Right atrium auricular region (tissue), 2 donors: ENCODE measurements at places on chromosomes 4 and X. TPM values are rescaled to one million over a fixed set of nuclear protein-coding genes. Genes with fewer than 3 reads are reported as not detected.

GRCh38 chrX:70485466-70485865, 40.8 kb downstream of the DLG3 start:
- DNase-seq = no peak

GRCh38 chr4:5619913-5620625, 88.3 kb downstream of the EVC2 start:
- no peak for DNase-seq

- no peak for DNase-seq
Observed at GRCh38 chrX:103733017-103733416, 22.3 kb downstream of the TMEM31 start.

- DNase-seq = no peak
Observed at GRCh38 chrX:154436983-154437752, at the start of gene GDI1. GDI1 (plus strand) TSS chrX:154437154; CDS start chrX:154437255, 101 bp downstream.

- DNase-seq = no peak
Observed at GRCh38 chr4:94834501-94834900, 76.7 kb downstream of the BMPR1B start.

DNA sequence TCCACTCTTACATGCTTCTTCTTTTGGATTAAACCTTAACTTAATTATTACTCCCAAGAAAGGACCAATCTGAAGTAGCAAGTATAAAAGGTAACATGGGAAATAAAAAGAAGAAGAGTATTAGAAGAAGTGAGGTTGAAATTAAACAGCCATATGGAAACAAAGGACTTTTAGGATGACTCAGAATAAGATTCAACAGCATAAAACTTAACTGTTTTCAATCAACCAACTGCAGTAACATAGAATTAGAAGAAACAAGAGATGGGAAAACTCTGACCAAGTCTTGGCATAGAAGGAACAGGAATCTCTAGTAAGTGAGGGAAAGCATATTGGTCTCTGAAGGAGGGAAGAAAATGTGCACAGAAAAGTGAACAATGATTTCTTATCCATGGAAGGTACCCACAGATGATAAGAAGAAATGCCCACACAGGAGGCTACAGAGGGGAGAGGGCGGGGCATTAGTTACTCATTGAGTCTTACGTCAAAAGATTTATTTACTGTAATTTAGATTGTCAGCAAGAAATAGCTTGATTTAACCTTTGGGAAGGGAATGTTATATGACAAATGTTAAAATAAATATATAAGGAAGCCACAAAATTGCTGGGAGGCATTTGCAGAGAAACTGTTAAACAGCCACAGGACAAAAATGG, 177.3 kb downstream of the BANK1 start:
- DNase-seq = no peak

DNA sequence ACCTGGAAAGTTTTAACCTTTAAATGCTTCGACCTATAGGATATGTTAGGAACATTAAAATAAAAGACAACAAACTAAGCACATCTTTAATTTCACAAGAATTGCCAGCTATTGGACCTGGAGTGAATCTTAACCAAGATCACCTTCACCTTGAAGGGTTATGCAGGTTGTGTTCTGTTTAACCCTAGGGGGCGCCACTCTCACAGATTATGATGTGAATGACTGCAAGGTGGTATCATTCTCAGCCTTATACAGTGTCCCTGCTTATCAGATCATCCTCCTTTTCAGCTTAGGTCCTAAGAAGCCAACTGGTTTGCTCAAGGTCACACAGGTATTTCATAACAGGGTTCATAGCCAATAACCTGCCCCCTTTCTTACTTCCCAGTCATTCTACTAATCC, 23.5 kb downstream of the INTS6L start:
- no peak for DNase-seq

- DNase-seq = no peak
Observed at GRCh38 chr4:73341454-73341853, 62.6 kb upstream of the ALB start.

PFKFB1 gene
- not detected for total RNA-seq

TMEM31 gene
- total RNA-seq = not detected

NUP62CL gene
- not detected for total RNA-seq

DIAPH2 gene
- 11.6 TPM for total RNA-seq
